CD4-positive, alpha-beta T cell treated with Interleukin-15 for 1 hour (primary cell): ENCODE measurements at places on chromosomes 1 and 21.

GRCh38 chr1:50724626-50725286, 235.3 kb downstream of the FAF1 start:
- DNase-seq: no peak

- no peak for DNase-seq
Measured at GRCh38 chr1:53166912-53167311, 24.5 kb upstream of the SLC1A7 start.

- no peak for DNase-seq
Measured at GRCh38 chr1:13583966-13584791, 547 bp downstream of the PDPN start.

DNA sequence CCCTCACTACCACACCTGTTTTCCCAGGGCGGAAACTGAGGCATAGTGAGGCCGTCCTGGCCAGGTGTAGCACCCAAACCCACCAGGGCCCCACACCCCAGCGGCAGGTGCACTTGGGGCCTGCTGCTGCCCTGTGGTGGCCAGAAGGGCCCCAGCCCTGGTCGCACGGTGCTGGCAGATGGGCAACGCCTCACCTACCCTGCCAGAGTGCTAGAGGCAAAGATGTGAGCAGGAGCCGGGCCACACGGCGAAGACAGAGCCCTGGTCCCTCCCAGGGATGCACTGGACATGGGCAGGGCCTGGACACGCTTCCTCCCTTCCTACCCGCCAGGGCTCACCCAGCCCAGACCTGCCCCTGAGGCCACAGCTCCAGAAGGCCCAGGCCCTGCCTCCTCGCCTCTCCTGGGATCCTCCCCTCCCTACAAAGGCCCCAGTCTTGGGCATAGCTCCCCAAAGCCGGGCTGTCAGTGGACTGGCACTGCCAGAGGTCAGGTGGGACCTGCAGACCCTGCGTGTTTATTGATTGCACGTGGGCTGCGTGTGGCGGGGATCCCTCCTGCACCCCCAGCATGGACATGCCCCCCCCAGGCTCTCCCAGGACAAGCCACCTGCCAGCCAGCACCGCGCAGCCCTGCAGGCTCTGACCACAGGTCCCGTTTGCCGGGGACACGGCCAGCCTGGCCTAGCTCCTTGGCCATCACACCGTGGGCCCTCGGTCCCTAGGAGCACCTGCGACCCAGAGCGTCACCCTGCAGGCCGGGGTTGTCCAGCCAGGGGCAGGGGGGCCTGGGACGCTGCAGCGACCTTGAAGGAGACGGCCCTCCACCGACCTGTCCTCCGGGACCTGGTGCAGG, 44.1 kb downstream of the MEGF6 start:
- no peak for DNase-seq

- DNase-seq: no peak
Measured at GRCh38 chr1:228117335-228117734, 8.2 kb upstream of the MRPL55 start.

DNA sequence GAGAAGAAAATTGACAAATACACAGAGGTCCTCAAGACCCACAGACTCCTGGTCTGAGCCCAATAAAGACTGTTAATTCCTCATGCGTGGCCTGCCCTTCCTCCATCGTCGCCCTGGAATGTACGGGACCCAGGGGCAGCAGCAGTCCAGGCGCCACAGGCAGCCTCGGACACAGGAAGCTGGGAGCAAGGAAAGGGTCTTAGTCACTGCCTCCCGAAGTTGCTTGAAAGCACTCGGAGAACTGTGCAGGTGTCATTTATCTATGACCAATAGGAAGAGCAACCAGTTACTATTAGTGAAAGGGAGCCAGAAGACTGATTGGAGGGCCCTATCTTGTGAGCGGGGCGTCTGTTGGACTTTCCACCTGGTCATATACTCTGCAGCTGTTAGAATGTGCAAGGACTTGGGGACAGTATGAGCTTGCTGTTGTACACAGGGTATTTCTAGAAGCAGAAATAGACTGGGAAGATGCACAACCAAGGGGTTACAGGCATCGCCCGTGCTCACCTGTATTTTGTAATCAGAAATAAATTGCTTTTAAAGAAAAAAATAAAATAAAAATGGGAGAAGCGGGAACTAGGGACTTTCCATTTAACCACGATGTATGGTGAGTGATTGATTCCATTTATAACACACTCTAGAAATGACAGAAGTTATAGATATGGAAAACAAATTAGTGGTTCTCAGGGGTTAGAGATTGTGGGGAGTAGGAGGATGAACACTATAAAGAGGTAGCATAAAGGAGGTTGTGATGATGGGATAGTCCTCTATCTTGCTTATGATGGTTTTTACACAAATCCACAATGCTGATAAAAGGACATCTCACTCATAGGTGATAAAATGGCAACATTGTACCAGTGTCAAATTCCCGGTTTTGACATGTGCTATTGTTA, 244.7 kb downstream of the MRPL39 start:
- no peak for DNase-seq

- no peak for DNase-seq
Measured at GRCh38 chr1:233386336-233386735, 58.8 kb downstream of the MAP3K21 start.

DNA sequence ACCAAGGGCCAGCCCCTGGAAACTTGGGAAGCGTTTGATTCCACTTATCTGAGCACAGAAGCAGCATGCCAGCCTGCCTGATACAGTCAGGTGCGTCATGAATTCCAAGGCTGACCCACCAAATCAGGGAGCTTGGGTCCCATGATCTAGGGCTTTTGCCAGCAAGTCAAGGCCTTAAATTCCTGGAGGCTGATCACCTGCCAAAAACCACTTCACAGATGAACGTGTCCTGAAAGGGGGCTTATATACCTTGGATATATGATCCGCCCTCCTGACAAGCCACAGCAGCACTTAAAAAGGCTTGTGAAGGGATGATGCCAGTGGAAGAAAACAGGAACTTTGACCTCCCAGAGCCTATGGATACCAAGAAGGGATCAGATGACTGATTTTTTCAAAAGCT, 24.0 kb upstream of the CLIC6 start:
- no peak for DNase-seq

GRCh38 chr1:34929497-34929852, at the start of gene DLGAP3:
TSS of gene DLGAP3 (minus strand) at chr1:34929650. CDS start at chr1:34905383, 24,267 bp downstream.
- no peak for DNase-seq

DNA sequence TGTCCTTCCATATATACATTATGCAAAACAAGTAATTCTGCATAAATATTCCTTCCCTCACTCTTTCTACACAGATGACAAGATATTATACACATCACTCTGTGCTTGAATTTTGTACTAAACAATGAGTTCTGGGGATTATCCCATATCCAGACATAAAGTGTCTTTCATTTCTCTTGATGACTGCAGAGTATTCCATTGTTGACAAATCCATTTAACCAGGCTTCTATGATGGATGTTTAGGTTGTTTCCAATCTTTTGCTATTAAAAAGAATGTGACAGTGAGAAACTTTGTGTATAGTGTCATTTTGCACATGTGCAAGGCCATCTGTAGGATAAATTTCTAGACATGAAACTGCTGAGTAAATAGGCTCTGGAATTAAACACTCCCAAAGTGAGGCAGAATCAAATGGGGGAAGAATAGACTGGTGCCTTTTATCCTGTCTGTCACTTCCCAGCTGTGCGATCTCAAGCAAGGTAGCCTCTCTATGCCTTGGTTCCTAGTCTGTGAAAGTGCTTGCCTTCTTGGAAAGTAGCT, 29.9 kb upstream of the ATP2B4 start:
- DNase-seq: no peak

GRCh38 chr1:47241114-47242113, 9.4 kb upstream of the TAL1 start:
- no peak for DNase-seq

GRCh38 chr1:223642237-223642636, 23.3 kb downstream of the CAPN8 start:
- DNase-seq: no peak

DNA sequence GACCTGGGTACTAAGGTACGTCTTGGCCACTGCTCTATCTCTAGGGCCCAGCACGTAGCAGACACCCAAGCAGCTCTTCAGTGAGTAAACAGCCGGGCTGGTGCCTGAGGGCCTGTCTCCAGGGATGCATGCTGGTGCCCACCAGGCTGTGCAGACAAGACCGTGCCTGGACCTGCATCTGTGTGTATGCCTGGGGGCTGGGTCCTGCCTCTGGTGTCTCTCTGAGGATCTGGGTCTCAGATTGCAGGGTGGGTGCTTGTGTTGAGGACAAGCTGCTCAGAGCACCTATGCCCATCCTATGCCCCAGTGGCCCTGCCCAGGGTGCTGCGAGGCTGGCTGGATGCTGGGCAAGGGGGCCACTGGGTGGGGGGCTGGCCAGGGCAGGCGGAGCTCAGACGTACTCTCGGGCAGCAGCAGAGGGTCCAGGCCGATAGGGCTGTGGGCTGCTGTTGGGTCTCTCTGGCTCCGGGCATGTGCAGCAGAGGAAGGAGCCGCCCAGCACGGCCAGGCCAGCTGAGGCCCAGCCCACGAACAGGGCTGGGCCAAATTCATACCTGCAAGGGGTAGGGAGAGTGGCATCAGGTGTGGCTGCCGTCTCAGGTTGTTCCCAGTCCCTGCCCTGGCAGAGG, 4.4 kb downstream of the CLDN19 start:
- no peak for DNase-seq

- DNase-seq: no peak
Measured at GRCh38 chr1:219402925-219403324, 210.0 kb downstream of the ZC3H11B start.

GRCh38 chr21:32918478-32919120, 107.1 kb upstream of the OLIG2 start:
- DNase-seq: no peak

- DNase-seq: no peak
Measured at GRCh38 chr1:230087028-230087716, 20.1 kb downstream of the GALNT2 start.

GRCh38 chr1:86085741-86086409, 70.7 kb downstream of the COL24A1 start:
- DNase-seq: no peak

DNA sequence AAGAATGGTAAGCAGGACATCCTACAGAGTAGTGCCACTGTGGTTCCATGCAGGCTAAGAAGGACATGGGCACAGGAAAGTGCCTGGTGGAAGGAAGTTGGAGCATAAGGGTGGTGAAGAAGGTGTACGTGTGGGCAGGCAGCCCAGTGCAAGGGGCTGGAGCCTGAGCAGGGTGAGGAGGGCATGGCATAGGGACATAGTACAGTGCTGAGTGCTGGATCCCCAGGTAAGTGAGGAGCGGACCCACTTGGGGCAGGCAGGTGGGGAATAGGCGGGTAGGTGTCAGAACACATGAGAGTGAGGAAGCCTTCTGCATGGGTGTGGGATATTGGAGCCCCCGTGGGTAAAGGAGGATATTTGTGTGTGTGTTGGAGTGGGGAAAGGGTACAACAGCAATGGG, 15.7 kb upstream of the LRRC53 start:
- DNase-seq: no peak

DNA sequence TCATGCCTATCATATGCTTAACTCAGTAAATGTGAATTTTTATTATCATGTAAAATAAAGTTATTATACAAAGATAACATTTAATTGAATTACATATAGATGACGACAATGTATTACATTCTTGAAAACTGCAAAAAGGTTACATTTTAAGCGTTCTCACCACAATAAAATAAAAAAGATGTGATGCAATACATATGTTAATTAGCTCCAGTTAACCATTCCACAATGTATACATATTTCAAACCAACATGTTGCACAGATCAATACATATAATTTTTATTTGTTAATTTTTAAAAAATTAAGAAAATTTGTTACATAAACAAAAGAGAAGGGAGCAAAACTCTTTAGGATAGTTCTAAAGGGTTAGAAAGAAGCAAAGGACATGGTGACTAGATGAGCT, 183.7 kb downstream of the VAV3 start:
- DNase-seq: no peak

- no peak for DNase-seq
Measured at GRCh38 chr21:41008974-41009373, 159.0 kb upstream of the BACE2 start.

DNA sequence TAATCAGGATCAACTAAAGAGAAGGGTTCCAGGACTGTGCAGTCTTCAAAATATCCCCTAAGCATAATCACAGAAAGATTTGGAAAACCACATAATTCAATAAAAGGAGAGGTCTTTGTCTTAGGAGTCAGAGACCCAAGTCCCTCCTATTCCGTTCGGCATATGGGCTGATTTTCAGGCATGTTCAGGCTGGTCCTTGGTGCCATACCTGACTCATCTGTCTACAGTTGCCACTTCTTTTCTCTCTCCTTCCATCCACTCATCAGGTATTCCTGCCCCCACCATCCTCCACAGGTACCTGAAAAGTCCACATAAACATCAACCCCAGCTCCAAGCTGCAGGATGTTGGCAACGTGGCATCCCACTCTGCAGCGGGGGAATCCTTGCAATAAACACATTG, 29.7 kb upstream of the RPL11 start:
- DNase-seq: no peak

GRCh38 chr1:215101511-215101910, 19.0 kb downstream of the KCNK2 start:
- no peak for DNase-seq

DNA sequence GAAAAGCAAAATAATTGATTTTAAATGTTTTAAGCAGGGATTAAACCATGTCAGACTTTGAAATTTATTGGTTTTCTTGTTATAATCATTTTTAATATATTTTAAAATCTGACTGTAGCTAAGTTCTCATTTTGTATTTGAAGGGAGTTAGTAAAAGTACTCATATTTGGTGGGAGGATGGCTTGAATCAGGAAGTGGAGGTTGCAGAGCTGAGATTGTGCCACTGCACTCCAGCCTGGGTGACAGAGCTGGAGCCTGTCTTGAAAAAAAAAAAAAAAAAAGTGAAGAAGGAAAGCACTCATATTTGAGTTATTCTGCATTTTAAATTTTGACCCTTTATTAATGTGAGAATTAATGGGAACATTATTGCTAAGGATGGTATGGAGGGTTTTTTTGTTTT, 106.0 kb downstream of the RABGAP1L start:
- DNase-seq: no peak

DNA sequence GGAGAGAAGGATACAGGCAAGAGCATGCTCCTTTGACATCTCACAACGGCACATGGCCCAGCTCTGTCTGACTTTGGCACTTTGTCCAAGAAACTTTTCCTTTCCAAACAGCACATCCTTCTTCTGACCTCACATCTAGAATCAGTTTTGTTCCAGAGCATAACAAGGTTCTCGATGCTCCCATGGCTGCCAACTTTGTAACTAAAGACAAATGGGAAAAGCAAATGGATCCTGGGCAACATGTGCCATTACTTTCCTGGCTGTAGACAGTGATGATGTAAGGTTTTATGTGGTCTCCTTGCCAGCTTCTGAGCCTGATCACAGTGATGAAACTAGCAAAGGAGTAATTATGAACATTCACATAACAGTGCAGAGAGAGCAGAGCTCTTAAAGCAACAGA, 171.8 kb upstream of the C1orf87 start:
- DNase-seq: no peak

- no peak for DNase-seq
Measured at GRCh38 chr1:29332204-29332603, 95.9 kb downstream of the PTPRU start.

- DNase-seq: no peak
Measured at GRCh38 chr1:182587093-182587492, 2.0 kb downstream of the RNASEL start.

- DNase-seq: no peak
Measured at GRCh38 chr1:57384901-57385300, 39.0 kb downstream of the DAB1 start.

- DNase-seq: no peak
Measured at GRCh38 chr1:6625584-6626149, 999 bp downstream of the THAP3 start.
